ENCODE measurements at places on chromosomes 5 and 9. TPM values are rescaled to one million over a fixed set of nuclear protein-coding genes. Genes with fewer than 3 reads are reported as not detected.

HTR1A gene
- total RNA-seq, result not detected

GPR151 gene
- not detected for total RNA-seq

RPL35 gene
- 704 TPM for total RNA-seq

PCDHGA8 gene
- total RNA-seq, result 1.9 TPM

THG1L gene
- 14.4 TPM for total RNA-seq

ADCY2 gene
- 2.4 TPM for total RNA-seq

CEL gene
- total RNA-seq, result 11.9 TPM

TNFSF8 gene
- 2.8 TPM for total RNA-seq

SPATA31A3 gene
- not detected for total RNA-seq

MTMR12 gene
- total RNA-seq, result 40.8 TPM

CTSL gene
- 107 TPM for total RNA-seq

Data from mucosa of gallbladder (tissue), 1 donor.